GM13977 (cell line): ENCODE measurements at places on chromosomes 4 and X.

- no peak for DNase-seq
Measured at GRCh38 chrX:12891171-12891570, 15.2 kb upstream of the TLR8 start.

DNA sequence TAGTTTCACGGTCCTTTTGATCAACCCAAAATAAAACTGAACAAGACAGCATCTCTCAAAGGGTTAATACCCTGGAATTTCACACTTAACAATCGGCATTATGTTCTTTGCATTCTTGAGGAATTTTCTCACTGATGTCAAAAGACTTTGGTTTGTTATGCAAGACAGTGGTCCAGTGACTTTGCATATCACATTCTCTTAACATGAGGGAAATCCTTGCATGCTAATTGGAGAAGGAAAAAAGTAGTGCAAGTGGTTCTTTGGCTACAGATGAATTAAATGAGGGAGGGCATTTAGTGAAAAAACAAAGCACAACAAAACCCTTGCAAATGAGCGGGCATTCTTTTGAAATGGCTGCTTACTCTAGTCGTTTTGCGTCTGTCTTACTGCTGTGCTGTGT lies 105.1 kb upstream of the LIMCH1 start:
- DNase-seq = no peak

DNA sequence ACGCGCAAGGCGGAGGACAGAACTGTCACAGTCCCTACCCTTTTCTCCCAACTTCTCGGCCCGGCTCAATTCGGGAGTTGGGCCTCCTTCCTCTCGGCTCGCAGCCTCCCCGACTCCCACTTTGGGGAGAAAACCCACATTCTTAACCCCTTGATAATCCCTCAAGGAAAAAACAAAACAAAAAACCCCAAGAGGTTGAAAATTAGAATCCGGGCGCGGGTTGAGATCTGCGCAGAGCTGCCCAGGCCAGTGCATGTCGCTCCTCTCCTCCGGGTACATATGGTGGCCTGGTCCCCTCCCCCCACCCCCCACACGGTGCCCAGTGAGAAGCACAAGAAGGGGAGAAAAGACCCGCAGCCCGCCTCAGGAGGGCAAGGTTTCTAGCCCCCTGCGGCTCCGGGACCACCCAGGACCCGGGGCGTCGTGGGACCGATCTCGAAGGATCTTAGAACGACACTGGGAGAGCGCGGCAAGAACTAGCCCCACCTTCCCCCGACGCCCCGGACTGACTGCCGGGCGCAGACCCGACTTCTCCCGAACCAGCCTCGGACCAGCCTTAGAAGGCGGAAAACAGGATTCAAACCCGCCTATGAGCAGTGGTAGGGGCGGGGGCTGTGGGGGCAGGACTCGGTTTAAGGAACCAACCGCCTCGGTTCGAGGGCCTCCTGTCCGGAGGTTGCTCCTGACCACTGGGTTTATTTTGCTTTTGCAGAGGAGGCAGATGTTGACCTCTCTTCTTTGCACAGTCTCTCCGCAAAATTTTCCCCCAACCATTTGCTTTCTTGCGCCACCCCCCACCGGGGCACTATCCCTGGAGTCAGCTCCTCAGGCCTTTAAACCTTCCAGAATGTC lies 2.5 kb upstream of the PDGFRA start:
- no peak for DNase-seq

DNA sequence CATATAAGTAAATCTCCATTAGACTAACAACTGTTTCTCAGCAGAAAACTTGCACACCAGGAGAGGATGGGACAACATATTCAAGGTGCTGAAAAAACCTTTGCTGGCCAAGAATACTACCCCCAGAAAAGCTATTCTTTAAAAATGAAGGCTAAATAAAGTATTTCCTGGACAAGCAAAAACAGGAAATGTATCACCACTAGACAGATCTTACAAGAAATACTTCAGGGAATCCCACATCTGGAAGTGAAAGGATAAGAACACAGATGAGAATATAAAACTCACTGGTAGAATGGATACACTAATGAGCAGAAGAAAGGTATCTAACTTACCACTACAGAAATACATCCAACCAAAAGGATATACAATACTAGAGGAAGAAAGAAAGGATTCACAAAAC lies 27.0 kb upstream of the ADH1C start:
- DNase-seq = no peak

- no peak for DNase-seq
Measured at GRCh38 chr4:155399974-155400697, 23.4 kb upstream of the MAP9 start.

GRCh38 chr4:66554826-66555225 lies 884.5 kb upstream of the EPHA5 start:
- no peak for DNase-seq

DNA sequence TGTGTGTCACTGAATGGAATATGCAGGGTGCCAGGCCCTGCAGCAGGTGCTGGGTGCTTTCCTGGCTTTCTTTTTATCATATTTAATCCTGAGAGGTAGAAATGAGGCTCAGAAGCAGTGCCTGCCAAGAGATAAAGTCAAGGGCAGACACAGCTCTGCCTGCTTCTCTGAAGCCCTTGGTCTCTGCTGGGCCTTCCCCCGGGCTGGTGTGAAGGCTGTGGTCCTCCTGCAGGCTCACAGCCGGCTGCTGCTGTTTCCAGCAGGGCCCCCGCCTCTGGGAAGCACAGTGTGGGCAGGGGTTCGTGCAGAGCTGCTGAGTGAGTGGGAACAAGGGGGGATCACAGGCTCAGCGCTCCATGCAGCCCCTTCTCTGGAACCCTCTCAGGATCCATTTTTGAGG lies 49.6 kb downstream of the TBC1D14 start:
- DNase-seq = no peak

- no peak for DNase-seq
Measured at GRCh38 chrX:142089193-142089592, 115.9 kb downstream of the MAGEC2 start.

DNA sequence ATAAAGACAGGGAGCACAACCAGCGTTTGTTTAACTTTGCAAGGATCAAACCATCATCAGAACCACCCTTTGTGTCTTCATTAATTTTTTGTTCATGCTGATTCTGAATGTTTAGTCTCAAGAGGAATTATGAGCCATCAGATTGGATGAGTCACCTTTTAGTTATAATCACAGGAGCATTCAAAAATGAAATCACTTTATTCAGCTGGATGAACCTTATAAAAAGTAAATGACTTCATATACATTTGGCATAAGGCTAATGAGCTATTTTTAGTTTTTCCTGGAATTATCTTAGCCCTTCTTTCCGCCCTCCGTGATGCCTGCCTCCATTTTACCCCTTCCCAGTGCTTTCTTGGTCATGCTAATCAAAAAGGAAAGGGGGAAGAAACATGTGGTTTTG lies 103.6 kb downstream of the SORBS2 start:
- no peak for DNase-seq

DNA sequence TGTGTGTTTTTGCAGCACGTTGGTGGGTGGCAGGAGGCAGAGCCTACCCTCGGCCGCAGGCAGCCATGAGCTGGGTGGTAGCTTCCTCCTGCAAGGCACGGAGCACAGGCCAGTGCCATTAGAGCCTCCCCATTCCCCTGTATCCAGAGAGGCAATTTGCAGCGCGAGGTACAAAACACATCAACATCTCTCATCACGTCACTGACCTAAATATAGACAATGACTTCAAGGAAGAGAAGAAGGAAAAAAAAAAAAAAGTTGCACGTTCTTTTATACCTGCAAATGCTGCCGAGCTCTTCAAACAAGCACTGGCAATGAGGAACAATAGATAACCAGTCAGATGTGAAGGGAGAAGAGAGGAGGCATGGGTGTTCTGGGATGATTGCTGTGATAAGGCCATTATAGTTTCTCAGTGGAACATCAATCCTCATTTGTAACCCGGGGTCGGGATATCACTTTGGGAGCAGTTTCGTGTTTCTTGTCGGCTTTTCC lies 159.9 kb downstream of the MGST2 start:
- no peak for DNase-seq

- DNase-seq = no peak
Measured at GRCh38 chr4:97411356-97411755, 731.9 kb downstream of the STPG2 start.

DNA sequence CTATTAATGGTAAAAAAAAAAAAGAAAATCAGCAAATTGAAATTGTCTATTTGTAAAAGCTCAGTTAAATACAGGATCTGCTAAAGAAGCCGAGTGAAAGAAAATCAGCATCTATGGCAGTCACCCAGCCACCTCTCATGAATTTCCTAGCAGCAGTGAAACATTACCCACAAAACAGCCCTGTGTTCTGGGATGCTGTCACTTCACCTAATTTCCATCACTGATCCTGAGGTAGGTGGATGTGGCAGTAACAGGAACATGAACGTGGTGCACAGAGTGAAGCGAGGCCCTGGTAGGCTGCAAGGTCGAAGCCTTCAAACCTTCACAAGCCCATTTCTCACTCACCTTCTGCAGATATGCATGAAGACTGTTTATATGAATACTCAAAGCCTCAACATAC lies 65.2 kb downstream of the RXFP1 start:
- no peak for DNase-seq

DNA sequence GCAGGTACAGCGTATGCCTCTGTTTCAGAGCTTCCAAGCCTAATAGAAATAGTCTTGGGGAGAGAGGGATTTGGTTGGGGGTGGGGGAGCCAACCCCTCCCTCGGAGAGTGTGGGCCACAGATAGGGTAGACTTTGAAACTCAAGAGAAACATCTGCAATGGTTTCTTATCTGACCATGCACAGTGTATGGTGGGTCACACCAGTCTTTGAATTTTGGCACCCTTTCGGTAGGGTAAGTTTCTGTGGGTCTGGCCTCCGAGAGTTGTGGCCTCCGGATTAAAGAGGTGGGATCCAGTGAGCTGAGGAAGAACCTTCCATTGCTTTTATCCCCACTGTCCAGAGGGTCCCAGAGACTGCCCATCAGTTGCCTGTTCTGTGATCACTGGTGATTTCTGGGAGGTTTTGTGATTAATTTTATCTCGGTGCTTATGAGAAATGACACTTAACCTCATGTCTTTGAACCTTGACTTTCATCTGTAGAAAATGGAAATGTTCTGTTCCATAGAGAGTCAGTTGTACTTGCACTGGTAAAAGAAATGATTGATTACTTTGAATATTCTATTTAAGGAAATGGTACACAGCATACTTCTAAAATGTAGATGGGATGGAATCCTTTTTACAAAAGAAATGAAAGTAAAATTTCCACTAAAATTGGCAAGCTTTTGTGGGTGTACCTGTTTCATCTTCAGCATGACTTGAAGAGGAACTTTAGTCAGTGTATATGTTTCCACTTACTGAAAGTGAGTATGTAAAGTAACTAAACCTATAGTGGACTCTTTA lies 62.7 kb downstream of the TMEM131L start:
- DNase-seq = no peak

GRCh38 chr4:77158487-77158861 lies 1.5 kb downstream of the CCNG2 start:
- no peak for DNase-seq

- DNase-seq = no peak
Measured at GRCh38 chr4:108714880-108715279, 48.0 kb downstream of the ETNPPL start.

DNA sequence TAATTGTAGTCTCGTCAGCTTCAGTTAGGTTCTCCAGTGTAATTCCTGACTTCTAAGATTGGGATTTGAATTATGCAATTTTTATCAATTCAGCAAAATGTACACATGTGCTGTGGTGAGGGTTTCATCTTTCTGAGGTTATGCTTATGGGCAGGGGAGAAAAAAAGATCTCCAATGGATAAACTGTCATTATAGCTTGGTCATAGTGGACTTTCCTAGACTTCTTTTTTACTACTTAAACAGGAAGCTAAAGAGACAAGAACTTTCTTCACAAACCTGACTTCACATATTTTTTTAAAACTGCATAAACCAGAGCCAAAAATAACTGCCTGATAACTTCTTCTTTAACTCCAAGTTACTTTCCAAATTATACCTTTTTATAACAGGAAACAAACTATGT lies 21.7 kb upstream of the SPP1 start:
- DNase-seq = no peak

GRCh38 chr4:40473578-40474388 lies 138.7 kb downstream of the CHRNA9 start:
- no peak for DNase-seq

DNA sequence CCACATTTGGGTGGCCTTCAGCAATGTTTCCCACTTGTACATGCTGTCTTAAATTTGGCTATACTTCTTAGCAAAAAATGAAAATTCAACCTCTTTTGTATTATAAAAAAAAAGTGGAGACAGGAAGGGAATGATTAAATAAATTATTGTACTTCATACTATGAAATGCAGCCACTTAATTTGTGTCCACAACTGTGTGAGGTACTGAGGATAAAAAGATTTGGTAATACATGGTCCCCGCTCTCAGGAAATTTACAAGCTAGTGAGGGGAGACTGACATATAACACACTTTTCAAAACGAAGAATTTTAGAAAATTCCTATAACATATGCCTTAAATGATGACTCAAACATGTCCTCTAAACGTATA lies 105.0 kb downstream of the HNRNPD start:
- DNase-seq = no peak

DNA sequence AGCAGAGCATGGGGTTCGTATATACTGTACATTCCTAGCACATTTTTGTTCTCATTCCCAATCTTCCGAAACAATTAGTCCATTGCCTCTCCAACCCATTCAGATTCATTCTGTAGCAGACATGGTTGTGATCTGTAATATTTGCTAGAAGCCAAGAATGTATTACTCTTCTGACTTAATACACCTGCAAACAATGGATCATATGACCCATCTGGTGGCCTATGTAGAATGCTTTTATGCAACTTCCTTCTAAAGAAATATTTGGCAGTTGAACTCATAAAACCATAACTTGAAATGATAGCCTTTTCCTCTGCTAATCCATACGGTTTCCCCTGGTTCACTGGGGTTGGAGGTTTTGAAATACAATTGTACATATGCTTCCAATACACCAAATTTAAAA lies 32.8 kb upstream of the SGMS2 start:
- no peak for DNase-seq

GRCh38 chr4:35105486-35105885 lies 1138.8 kb downstream of the ARAP2 start:
- DNase-seq = no peak

GRCh38 chrX:52424656-52425055 lies 55.8 kb downstream of the XAGE2 start:
- DNase-seq = no peak

DNA sequence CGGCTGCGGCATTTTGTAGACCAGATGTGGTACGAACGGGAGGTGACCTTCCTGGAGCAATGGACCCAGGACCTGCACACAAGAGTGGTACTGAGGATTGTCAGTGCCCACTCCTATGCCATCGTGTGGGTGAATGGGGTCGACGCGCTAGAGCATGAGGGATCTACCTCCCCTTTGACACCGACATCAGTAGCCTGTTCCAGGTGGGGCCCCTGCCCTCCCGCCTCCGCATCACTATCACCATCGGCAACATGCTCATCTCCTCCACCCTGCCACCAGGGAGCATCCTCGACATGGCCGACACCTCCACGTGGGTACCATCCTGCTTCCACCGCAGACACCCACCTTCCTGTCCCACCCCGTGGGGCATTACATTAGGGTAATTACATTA lies 46.2 kb downstream of the SMARCA5 start:
- DNase-seq = peak; percentile 34

DNA sequence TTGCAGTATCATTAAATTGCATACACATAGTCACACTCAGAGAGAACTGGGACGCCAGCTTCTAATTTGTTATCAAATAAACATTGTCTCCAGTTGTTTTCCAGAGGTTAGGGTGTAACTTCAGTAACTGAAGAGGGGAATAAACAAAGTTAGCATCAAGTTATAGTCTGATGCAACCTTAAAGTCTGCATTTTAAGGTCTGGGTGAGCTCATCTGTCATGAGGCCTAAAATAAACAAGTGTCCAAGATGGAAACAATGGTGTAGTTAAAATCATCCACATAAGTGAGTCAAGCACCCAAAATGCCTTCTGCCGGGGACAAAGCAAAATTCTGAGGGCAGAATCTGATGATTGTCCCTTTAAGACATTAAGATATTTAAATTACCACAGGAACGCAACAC lies 70.3 kb upstream of the EMCN start:
- no peak for DNase-seq
